ENCODE measurements at places on chromosomes 16 and 17.
A peak's percentile ranks its signal among the peaks of the same experiment; 100 is the strongest.

- no peak for DNase-seq
Observed at GRCh38 chr16:49021136-49021535, 260.5 kb downstream of the CBLN1 start.

DNA sequence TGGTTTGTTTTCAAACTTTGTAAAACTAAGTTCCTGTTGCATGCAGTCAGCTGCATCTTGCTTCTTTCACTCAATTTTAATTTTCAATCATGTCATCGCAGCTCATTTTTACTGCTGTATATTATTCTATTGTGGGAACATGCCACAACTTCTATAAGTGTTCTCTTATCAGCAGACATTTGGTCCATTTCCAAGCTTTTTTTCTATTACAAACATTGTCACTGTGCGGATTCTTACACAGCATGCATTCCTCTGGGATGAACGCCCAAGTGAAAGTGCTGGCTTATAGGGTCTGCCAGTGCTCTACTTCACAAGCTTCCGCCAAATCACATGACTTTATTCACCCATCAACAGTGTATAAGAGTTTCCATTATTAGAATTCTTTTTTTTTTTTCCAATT is 22.7 kb downstream of the GINS3 start:
- DNase-seq = no peak

GRCh38 chr17:50151041-50151936 is 812 bp upstream of the PPP1R9B start:
- DNase-seq = peak; percentile 96

GRCh38 chr17:50482110-50482509 is 3.5 kb downstream of the RSAD1 start:
- no peak for DNase-seq

- DNase-seq = peak; percentile 34
Observed at GRCh38 chr17:35795007-35795870, at the start of gene MMP28. MMP28 (minus strand) TSS chr17:35795641; CDS start chr17:35795377, 264 bp downstream.

- DNase-seq = no peak
Observed at GRCh38 chr16:84618581-84619460, 943 bp upstream of the COTL1 start.

DNA sequence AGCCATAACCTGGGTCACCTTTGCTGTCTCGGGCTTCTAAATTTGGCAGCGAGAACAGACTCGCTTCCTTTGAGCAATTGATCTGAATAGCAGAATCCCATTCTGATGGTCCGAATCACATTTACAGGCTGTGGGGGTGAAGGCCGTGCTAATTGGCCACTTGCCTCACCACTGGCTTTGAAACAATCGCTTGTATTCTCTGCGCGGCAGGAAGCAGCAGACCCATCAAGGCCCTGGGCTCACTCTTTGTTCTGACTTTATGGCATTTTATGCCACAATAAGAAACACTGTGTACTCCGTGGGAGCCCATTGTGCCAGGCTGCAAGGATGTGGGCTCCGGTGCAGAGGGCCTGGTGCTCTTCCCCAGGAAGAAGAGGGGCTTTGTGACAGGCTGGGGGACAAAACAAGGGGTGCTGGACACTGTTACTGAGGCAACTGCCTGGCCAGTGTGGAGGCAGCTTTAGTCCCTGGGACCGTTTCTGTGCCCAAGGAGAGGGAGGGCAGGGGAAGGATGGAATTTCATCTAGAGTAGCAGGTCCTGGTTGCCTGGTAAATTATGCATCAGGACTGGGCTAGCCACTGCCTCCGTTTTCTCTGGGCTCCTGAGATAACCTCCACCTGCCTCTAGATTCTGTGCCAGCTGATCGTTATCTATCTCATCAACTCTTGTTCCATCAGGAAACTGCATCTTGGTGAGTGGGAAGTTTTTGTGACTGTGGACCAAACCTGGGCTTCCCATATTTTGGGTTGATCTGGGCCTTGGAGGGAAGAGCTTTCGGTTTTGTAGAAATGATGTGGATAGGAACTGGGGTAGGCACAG is 78.5 kb downstream of the MRC2 start:
- DNase-seq = no peak
